ENCODE measurements at places on chromosomes 2 and 18.

GRCh38 chr2:88168386-88168785 is 1.8 kb upstream of the THNSL2 start:
- no peak for DNase-seq

DNA sequence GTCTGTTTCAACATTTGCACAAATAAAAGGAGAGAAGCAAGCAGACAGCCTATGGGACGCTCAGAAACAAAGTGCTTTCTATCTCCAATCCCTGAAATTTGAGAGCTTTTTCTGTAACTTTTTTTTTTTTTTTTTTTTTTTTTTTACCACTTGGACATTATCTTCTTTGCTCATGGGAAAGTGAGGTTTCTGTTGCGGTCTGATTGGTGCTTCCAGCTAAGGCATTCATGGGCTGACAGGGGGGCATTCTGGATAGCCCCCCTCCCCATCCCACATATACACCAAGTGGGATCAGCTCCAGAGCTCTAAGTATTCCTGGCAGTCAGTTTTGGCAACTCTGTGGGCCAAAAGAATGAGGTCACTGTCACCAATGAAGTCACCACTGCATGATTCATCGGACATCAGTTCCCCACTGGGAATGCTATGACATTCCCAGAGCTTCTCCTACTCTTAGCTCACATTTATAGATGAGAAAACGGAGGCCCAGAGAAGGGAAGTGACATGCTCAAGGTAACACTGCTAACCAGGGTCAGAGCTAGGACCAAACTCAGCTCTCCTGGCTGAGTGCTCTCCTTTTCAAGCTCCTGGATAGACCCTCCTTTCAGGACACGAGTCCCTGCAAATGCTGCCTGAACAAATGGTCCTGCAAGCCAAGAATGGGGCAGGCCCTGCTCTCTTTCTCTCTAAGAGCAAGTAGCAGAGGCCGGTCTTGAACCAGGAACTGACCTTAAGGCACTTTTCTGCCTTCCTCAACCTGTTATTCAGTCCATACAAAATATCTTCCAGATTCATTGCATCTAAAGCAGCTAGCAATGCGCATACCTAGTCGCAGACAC is 61.3 kb downstream of the TMEM247 start:
- no peak for DNase-seq

GRCh38 chr2:11712866-11713265 is 33.6 kb upstream of the LPIN1 start:
- DNase-seq = no peak

DNA sequence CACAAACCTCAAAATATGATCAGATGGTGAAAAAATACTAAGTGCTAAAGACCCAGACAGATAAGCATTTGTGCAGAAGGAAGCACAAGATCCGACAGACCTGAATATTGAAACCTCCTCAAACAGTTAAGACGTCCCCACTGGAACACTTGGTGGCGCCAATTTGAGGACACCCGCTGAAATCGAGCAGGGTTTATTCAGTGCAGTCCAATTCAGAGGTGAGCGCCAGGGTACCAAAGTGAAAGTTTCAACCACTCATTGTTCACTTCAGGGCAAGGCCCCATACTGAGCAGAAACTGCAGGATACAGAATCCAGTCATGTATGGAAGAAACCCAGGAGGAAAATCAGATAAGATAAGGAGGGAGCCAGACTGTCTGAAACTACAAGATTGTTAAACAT is 417.6 kb downstream of the LRRTM4 start:
- no peak for DNase-seq

DNA sequence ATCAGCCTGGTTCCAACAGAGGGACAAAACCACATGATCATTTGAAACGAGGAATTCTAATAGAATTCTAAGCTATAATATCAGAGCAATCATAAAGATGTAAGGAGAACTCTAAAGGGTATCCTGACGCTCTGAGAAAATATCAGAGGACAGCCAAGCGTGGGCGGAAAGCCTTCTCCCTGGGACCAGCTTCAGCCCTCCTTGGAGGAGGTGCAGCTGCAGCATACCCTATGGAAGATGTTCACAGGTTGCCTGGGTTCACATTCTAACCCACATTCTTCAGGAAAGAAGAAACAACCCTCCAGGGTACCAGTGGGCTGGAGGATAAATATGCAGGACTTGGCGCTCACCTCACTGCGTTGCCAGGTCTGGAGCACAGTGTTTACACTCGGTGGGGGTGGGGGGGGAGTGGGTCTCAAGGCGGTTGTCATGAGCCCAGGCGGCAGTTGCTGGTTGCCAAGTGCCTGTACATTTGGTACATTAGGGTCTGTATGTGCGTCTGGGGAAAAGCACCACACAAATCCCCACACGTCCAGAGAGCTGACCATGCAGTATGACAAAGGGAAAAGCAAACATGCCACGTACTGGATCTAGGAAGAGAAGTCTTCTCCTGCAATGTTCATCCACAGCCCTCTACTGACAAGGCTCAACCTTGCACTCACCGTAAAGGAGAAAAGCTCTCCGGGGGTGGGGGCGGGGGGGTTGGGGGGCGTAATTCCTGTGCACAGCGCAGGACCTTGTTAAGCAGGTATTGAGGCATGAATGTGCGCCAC is 80.5 kb downstream of the CDH19 start:
- no peak for DNase-seq

- no peak for DNase-seq
These were observed 294.6 kb upstream of the CYP26B1 start for GRCh38 chr2:72442270-72442669.

DNA sequence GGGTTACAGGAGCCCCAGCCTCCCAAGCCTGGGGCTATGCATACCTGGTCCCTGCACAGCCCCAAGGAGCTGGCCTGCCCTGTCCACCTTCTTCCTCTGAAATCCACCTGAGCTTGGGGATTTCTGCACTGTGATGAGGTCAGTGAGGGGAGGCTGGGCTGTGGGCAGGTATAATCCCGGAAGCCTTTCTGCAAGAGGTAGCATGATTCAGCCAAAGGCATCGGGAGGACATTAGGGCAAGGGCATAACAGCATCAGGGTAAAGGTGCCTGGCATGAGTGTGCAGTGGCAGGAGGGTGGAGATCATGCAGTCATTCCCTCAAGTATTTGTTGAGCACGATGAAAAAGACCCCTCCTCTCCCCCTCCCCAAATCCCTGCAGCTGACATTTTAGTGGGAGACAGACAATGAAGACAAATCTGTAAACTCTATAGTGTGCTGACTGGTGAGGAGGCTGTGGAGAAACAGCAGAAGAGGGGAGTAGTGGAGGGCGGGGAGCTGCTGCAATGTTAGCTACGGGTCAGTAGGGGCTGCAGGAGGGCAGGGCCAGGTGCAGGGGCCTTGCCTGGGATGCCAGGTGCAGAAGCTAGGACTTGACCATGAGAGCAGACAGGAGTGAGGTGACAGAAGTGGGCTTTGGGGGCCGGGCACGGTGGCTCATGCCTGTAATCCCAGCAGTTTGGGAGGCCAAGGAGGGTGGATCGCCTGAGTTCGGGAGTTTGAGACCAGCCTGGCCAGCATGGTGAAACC is 18.7 kb downstream of the ZFP36L2 start:
- DNase-seq = no peak

DNA sequence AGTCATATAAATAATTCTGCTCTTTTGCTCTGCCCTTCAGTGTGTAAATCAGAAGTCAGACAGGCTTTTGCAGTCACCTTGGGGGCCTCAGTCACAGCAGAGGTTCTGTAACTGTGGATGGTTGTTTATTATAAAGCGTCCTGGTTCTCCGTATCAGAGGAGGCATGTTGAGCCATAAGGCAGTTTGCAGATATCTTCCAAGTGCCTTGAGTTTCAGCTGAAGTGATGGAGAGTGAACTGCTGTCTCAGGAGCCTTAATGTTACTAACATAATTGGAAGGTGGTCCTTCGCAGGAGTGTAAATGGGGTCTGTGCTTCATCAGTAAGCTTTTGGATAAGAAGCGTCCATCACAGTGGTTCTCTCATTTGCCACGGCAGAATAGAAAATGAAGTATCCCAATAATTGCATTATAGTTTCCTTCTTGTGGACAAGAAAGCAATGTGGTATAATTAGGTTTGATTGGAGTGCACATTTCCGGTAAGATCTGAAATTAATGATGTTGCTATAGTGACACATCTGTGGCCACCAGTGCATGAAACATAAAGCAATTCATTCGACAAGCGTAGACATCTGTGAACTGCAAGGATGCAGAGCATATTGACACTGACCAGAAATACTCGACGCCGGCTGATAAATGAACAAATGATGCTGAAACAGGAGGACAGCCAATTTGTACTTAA is 112.5 kb upstream of the NFATC1 start:
- DNase-seq = no peak

DNA sequence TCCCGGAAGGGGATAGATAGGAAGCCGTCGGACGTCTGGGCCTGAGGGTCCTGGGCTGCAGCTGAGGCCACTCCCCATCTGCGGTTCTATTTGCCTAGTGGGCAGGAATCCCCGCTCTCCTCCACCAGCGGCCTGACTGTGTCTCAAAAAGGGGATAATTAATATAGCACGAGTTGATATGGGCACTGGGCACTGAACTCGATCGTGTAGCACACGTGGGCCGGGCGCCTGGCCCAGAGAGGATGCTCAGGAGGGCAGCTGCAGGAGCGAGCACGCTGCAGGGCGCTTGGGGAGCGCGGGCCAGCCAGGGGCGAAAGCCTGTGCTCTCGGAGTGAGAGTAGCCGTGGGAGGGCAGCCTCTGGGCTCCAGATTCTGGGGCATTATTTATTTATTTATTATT is 8.8 kb upstream of the GBX2 start:
- DNase-seq = no peak

Data from activated B cell treated with CpG ODN at 0.5 μM for 24 hours (primary cell).